CMK (cell line): ENCODE measurements at places on chromosomes 1 and 21.

GRCh38 chr1:2587071-2587859 lies 688 bp downstream of the PRXL2B start:
- no peak for DNase-seq

DNA sequence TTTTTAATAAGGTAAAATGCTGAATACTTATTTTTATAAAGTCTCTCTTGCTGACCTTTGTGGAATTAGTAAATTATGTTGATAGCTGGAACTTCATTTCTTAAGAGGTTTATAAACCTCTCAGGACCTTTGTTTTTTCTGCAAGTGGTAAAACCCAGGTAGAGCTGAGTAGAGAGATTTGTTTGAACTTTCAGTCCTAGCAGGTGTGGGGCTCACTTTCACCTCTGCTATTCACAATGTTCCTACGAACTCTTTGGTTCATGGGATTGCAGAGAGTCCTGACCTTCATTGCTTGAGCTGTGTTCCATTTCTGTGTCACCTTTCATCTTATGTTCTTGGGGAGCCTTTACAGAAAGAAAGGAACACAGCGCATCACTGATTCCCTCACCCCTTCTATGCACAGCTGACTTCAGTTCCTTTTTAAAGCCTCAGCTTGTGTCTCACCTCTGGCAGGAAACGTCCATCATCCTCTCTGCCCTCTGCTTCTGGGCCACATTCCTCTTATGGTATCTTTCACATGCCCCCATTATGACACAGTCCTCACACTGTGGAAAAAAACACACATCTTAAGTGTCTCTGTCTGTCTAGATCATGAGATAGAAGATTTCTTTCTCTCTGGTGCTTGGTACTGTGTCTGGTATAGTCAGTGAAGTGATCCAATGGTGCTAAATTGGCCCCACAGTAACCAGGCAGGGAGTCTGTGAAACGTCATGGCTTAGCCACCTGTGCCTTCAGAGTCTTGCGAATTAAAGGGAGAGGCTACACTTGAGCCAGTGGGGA lies 262.5 kb upstream of the B3GALT2 start:
- no peak for DNase-seq

GRCh38 chr1:202016022-202016810 lies 5.8 kb downstream of the ELF3 start:
- no peak for DNase-seq

DNA sequence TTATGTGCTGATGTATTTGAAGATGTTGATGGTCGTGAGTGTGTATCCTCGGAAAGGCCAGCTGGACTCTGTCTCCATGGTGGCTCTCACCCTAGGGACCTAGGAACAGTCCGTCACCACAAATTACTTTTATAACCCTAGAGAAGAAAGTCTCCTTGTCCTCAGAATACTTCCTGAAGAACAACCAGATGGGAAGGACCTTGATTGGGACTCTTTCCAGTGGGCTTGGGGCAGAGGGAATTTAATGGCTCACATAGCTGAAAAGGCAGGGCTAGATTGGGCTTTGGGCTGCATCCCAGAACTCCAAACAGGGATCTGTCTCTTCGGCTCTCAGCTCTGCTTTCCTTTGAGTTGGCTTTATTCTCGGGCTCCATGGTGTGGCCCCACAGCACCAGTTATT lies 90.8 kb downstream of the TBX19 start:
- DNase-seq: no peak

DNA sequence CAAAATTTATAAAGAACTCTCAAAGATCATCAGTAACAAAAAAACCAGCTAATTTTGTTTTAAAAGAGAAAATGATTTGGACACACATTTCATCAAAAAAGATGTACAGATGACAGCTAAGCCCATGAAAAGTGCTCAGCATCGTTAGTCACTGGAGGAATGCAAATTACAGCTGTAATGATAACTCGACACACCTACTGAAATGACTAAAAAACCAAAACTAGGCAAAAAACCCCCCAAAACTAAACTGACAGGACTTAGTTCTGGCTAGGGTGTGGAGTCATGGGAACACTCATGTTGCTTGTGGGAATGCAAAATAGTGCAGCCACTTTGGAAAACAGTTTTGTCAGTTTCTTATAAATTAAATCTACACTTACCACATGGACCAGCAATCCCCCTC lies 59.5 kb downstream of the CNIH3 start:
- DNase-seq: no peak

DNA sequence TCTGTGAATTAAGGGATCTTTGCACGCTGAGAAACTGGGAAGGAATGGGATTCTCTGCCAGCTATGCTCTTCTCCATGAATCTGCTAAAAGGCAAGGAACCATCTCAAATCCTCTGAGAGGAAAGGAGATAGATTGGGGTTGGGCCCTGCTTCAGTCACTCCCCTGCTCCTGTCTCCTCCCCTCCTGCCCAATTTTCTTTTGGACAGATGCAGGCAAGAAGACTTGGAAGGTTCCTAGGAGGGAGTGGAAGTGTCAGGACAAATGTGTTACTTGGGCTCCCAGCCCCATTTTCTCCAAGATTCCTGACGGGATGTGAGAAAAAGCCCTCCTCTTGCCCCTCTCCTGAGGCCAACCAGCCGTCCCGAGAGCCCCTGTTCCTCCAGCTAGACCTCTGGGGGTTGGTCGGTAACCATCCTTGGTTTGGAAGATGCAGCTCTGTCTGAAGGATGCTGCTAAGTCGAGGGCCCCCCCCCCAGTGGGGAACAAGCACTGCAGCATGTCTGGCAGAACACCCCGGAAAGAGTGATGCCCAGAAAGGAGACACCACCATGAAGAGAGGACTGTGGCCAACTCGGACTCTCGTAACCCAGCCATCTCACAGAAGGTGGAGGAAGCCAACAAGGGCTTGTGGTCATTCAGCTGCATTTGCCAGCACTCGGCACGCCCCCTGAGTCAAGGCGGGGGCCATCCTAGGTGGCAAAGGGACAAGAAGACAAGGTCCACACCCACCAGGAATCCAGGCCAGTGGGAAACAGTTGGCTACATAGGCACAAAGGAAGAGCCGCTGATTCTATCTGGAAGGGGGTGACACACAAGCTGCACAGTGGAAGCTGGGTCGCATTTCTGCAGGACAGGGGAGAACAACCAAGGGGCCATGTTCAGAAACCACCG lies 43.7 kb downstream of the CDK18 start:
- no peak for DNase-seq

GRCh38 chr1:167923324-167924056 lies 9.6 kb upstream of the ADCY10 start:
- DNase-seq: no peak

DNA sequence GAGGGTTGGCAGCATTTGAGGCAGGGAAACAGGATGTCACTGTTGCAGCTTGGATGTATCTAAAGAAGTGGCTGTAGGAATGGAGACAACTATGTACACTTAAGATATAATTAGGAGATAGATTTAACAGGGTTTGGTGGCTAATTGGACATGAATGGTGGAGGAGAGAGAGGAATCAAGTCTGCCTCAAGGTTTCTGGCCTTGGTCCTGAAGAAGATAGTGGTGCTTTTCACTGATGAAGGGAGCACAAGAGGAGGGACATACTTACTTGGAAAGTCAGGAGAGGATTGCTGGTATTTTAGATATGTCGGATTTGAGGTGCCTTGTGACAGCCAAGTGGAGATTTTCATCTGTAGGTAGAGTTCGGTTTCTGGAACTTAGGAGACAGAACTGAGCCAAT lies 123.9 kb downstream of the ST6GALNAC3 start:
- DNase-seq: no peak

DNA sequence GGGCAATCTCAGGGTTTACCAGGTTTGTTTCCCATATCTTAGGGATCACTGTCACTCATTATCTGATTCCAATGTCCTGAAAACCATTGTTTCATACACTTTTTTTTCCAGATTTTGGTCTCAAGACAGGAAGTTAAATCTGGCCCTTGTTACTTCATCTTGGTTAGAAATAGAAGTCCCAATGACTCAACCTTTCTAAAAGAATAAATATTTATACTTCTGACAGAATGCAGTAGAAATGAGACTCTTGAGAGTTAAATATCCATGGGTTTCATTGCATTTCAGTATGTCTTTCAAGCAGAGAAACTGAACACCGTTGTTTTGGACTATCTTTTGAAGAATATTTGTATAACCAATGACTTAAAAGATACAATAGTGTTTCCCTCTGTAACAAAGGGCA lies 19.8 kb upstream of the VCAM1 start:
- DNase-seq: no peak

GRCh38 chr1:28779751-28780408 lies 32.1 kb upstream of the OPRD1 start:
- DNase-seq: no peak

- DNase-seq: no peak
Observed at GRCh38 chr1:48561444-48561843, 89.4 kb upstream of the SPATA6 start.

DNA sequence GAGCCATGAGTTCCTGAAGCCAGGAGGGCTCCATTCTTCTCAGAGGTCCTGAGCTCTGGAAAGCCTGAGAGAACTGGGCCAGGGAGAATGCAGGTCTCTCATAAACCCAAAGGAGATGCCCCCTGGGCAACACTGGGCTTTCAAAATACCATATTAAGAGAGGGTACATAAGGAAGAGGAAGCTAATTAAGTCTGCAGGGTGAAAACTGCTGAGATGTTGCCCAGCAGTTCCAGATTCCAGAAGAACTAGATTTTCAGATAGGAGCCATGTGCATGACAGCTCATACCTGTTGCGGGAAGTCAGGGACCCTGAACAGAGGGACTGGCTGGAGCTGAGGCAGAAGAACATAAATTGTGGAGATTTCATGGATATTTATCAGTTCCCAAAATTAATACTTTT lies 40.9 kb downstream of the CYP4A11 start:
- DNase-seq: no peak

- DNase-seq: no peak
Observed at GRCh38 chr1:55073187-55073916, 34.0 kb downstream of the PCSK9 start.

DNA sequence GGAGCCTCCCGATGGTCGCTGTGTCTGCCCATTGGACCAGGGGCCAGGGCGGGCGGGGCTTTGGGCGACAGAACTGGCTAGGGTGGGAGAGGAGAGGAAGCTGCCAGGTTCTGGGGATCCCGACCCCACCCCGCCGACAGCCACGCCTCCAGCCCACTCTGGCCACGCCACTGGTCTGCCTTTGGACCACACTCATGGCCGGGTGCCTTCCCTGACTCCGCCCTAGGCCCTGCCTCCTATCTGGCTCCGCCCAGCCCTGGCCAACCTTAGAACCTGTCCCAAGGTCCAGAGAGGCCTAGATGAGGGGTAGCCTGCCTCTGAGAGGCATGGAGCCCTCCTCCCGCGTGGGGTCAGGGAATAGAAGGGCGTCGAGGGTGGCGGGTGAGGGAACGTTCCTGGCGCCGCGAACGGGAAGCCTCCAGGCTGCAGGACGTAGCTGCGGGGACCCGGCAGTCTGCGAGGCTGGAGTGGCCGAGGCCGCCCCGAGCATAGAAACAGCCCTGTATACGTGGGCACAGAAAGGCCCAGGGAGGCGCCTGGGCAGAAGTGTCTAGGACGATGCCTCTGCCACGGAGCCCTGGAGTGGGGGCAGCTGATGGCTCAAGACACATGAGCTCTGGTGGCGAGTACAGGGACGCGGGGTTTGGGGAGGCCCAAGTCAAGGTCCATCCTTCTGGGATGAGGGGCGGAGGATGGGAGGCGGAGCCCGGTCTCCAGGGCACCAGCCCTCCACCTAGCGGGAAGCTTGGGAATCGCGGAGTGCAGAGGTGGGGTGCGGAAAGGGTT lies 11.5 kb upstream of the COL16A1 start:
- no peak for DNase-seq

DNA sequence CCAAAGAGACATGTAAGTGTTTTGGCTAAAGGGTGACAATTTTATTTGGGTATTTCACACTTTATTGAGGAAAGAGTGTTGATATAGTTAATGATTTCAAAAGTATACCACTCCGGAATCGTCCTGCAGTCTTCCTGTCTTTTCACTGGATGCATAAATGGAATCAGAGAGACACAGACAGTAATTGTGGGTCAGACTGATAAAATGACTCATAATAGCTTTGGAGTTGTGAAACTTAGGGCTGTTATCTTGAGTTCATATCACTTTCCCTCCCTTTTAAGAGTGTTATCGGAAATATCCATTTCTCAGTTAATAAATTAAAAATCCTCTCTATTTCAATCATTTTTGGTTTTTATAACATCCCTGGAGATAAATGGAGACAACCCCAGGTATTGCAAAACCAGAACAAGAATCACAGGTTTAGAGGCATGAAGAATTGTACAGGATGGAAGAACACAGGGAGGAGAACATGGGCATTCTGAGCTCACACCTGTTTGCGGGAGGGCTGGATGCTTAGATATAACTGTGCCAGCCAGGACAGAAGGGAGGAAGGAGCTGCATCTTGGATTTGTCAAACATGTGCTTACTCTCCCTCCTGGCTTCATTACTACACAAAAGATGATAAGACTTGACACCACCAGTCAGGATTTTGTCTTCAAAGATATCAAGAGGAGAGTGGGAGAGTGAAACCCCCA lies 185.4 kb downstream of the LMO4 start:
- DNase-seq: no peak

- no peak for DNase-seq
Observed at GRCh38 chr1:154996966-154997701, 3.7 kb downstream of the LENEP start.
